ENCODE measurements at places on chromosomes 1 and 21.

DNA sequence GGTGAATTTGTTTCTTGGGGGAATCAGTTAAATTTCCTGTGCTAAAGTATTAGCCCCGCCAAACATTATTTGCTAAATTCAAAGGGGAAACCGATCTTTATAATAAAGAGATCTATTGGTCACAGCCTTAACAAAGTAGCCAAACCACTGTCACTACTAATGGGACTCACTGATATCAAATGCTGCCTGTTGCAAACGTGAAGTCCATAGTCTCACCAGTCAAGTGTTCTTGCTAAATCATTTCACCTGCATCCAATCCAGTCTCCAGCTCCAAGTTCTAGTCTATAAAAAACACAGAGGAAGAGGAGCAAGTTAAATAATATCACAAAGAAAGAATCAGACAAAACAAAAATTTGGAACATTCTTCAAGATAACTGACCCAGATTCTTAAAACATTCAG, 30.1 kb downstream of the SH3BGR start:
- DNase-seq: no peak

GRCh38 chr1:186482661-186483255, 21.8 kb upstream of the PDC start:
- DNase-seq: peak; percentile 11

DNA sequence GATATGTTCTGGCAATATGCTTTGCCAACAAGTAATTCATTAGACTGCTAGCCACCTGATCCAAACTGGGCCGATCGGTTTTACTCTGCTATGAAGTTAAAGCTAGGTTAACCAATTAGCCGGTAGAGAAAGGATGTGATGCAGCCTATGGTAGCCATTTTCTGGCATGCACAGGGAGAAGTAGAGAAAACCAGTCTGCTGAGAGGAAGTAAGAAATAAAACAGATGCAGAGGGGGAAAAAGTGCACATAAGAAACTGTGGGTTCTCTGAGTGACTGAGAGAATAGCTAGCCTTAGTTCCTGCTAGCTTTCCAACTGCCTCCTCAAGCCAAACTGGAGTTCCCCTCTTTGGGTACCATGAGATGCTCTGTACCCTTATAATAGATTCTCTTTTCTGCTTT, 52.8 kb downstream of the ARID4B start:
- DNase-seq: no peak

GRCh38 chr1:206839006-206839560, 26.3 kb upstream of the IL20 start:
- DNase-seq: no peak

GRCh38 chr1:186208405-186209129, 166.5 kb downstream of the TPR start:
- DNase-seq: no peak

GRCh38 chr1:41400225-41400624, 39.0 kb downstream of the FOXO6 start:
- DNase-seq: no peak

- DNase-seq: no peak
Measured at GRCh38 chr1:18564676-18565075, 66.0 kb upstream of the PAX7 start.

GRCh38 chr1:19529664-19530063, 44.3 kb upstream of the CAPZB start:
- DNase-seq: no peak

GRCh38 chr1:207251066-207251465, 70.4 kb upstream of the CD55 start:
- no peak for DNase-seq

GRCh38 chr1:184424945-184425344, 38.1 kb downstream of the C1orf21 start:
- no peak for DNase-seq

GRCh38 chr1:163876546-163876945, 554.8 kb downstream of the NUF2 start:
- DNase-seq: no peak

- DNase-seq: no peak
Measured at GRCh38 chr1:21814241-21814918, 2.3 kb downstream of the LDLRAD2 start.

GRCh38 chr1:224592636-224593582, 23.2 kb upstream of the CNIH3 start:
- no peak for DNase-seq

- no peak for DNase-seq
Measured at GRCh38 chr1:113255038-113255719, 135.1 kb upstream of the MAGI3 start.

DNA sequence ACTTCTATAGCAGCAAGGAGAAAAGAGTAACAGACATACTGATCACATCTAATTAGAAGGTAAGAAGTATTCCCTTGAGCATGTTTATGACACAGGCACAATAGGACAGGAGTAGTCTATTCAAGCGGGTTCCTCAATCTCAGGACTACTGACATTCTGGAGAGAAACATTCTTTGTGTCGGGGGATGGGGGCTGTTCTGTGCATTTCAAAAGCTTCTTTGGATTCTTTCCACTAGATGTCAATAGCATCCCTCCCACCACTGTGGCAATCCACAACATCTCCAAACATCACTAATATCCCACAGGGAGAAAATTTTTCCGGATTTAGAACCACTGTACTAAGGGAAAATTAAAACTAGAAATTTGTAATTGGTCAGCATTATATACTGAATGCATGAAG, 56.9 kb downstream of the ADAMTS5 start:
- DNase-seq: no peak

- no peak for DNase-seq
Measured at GRCh38 chr21:15282665-15283064, 217.9 kb upstream of the NRIP1 start.

- DNase-seq: no peak
Measured at GRCh38 chr1:162861101-162861500, at the start of gene CCDC190. TSS of gene CCDC190 (minus strand) at chr1:162861175. CDS start at chr1:162859646, 1,529 bp downstream.

DNA sequence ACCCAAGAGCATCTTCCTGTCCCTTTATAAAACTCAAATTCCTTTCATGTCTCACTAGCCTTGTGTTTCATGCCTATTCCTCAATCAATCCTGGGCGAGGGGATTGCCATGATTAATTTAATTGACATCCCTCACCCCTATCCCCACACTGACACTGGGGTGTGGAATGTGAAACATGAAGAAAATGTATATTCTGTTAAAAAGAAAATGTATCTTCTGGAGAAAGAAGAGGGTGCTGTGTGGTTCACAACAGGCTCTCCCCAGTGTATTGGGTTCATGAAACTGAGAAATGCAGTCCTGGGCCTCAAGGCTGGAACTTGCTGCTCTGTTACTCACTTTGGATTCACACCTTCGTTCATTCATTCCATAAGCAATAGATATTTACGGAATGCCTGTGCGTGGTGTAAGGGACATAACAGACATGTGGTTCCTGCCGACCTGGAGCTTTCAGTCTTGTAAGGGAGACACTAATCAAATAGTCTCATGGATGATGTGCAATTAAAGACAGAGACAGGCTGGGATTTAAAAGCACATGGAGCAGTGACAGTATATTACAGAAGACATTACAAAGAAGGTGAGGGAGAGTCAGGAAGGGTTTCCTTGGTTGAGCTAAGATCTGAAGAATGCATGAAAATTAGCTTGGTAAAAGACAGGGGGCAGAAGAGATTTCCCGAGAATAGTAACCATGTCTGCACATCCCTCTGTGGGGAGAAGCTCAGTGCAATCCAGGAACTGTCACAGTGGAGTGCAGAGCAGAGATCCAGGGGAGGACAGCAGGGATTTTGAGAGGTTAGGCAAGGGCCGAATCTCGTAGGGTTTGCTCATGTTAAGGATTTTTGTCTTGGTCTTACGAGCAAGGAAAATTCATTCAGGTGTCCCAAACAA, 32.1 kb downstream of the SERTAD4 start:
- no peak for DNase-seq

GRCh38 chr1:48030211-48030610, 33.0 kb upstream of the TRABD2B start:
- no peak for DNase-seq

DNA sequence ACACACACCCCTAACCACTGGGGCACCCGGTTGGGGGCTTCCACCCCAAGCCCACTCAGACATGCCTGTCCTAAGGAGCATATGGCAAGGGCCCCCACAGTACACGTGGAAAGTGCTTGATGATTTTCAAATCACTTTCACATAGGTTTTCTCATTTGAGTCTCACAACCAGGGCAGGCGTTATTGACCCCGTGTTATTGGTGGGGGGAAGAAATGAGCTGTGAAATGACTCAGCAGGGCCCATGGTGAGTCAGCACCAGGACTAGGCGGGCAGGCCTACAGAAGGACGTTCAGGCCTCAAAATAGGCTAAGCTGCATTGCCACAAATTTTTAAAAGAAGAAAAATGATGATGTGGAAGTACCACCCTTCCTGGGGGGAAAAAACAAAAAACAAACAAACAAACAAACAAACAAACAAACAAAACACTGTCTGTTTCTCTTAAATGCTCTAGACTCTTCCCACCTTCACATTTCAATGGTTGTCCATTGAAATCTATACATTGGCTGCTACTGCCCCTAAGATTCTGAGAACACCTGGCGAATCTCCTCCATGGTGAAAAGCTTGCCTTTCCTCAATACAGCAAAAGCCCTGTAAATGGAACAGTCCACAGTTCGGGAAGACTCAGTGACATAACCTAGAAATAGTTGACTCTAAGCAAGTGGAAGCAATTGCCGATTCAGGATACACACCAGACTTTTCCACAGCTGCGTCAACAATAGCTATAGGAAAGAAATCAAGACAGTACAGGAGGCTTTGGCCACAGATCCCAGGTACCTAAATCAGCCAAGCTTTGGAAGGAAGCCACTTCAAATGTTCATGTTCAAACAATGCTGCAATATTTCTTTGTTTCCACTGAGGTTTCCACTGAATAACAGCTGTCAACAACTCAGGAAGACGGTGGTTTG, 234.7 kb downstream of the TOMM20 start:
- peak; percentile 31 for DNase-seq

- no peak for DNase-seq
Measured at GRCh38 chr1:22612671-22613571, 23.5 kb upstream of the C1QA start.

- no peak for DNase-seq
Measured at GRCh38 chr1:40753142-40753882, 30.3 kb upstream of the KCNQ4 start.

GRCh38 chr21:43364851-43365424, 62.0 kb downstream of the SIK1 start:
- DNase-seq: no peak

- DNase-seq: no peak
Measured at GRCh38 chr1:61626816-61627215, 98.1 kb downstream of the TM2D1 start.

GRCh38 chr1:169486281-169487051, 722 bp upstream of the SLC19A2 start:
- no peak for DNase-seq

- DNase-seq: no peak
Measured at GRCh38 chr1:42999308-42999707, 40.6 kb upstream of the SLC2A1 start.

- DNase-seq: no peak
Measured at GRCh38 chr1:152599934-152600333, at the start of gene LCE3C. TSS of gene LCE3C (plus strand) at chr1:152600234. CDS start at chr1:152600732, 498 bp downstream.

- DNase-seq: no peak
Measured at GRCh38 chr1:201288765-201289164, 5.5 kb downstream of the PKP1 start.

GRCh38 chr1:96095849-96096612, 625.6 kb upstream of the PTBP2 start:
- DNase-seq: no peak

- no peak for DNase-seq
Measured at GRCh38 chr1:184156521-184157393, 105.2 kb downstream of the TSEN15 start.

DNA sequence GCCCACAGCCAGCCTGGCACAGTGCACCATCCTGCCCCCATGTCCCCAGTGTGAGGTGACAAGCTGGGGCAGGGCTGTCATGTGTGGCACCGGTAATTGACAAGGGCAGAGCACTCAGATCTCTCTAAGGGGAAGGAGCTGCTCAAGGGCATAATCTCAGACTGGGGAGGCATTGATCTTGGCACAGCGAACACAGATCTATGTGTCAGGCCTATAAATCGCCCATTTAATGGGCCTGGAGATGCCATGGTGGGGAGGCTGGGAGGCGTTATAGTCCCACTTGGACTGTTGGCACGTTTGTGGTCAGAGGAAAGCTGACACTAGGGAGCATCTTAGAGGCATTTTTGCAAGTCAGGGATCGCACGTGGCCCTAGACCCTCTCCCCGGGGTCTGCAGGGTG, 594.1 kb downstream of the PTPRU start:
- no peak for DNase-seq

DNA sequence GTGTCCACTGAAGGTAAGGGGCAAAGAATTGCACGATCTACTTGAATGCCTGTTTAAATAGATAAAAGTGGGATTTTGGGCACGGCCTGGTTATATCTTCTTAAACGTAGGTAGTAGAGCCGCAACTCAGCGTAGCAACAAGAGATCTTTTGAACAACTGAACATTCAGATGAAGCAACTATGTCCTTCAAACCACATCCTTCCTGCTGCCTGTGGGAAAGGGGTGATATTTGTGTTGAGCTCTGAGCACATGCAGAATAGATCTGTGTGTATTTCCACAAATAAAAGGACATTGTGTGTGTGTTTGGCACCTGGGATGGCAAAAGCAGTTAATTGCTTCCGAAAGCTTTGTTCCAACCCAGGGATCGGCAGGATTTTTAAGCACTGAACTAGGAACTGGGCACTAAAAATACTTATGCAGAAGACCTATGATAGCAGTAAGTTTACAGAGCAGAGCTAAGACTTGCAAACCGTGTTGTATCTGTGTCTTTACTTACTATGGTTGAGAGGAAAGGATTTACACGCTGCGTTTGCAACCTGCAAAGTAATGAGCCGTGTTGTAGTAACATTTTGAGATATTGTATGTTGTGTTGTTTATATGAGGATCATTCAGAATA, 333.4 kb downstream of the CHRM3 start:
- DNase-seq: peak; percentile 30

DNA sequence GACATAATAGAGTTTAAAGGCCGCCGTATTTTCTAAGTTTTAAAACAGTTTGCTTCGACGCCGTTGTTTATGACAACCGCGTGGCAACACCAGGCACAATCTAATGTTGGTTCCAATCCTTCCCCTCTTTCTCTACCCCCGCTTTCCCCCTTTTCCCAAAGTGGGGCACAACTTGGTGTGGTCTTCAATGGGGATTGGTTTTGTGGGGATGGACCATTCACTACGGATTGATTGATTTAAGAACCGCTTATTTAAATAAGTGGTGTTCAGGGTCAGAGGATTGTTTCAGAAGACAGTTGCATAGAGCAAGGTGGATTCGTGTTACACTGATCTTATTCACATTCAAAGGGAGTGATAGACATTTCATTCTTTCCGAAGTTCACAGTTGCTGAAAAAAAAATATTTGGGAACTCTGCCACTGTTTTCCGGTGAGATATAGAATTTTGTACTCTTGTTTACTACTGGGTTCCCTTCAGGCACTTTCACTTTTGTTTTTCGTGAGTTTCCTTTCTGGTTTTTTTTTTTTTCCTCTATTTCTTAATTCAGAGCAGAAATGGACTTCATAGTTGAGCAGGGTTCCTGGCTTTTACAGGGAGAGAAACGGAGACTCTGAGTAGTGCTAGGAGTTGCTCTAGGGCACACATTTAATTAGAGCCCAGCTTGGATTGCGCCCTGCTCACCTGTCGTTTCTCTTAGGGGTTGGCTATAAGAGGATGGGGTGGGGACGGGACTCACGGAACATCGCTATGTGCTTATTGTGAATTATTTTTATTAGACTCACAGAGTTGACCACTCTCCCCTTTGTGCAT, 79.6 kb upstream of the AK4 start:
- DNase-seq: no peak
